ENCODE measurements at places on chromosomes 1 and 21. TPM values are rescaled to one million over a fixed set of nuclear protein-coding genes. Genes with fewer than 3 reads are reported as not detected.

GRCh38 chr1:28534671-28535070 is 18.2 kb upstream of the TRNAU1AP start:
- peaks cover 47% of the 10 kb centered on the region for H3K36me3 ChIP-seq
- no peak overlapping the region for H3K4me3 ChIP-seq
- no peak overlapping the region for H3K27ac ChIP-seq
- H3K27me3 ChIP-seq: no peaks in the 10 kb centered on the region

GRCh38 chr1:153292185-153292584 is 20.6 kb downstream of the PGLYRP3 start:
- no peak for DNase-seq
- no peak overlapping the region for H3K27ac ChIP-seq
- no peaks in the 10 kb centered on the region for H3K27me3 ChIP-seq
- no peaks in the 10 kb centered on the region for H3K36me3 ChIP-seq

Gene L1TD1
- polyA plus RNA-seq: not detected

DNA sequence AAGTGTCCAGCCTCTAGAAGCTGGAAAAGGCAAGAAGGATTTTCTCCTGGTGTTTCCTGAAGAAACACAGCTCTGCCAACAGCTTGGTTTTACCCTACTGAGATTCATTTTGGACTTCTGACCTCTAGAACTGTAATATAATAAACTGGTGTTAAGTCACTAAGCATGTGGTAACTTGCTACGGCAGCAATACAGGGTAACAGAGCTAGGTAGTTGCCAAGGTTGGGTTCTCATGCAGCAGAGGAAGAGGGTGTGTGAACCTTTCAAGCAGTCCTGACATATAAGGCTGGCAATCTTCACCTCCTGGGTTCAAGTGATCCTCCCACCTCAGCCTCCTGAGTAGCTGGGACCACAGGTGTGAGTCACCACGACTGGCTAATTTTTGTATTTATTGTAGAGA is 36.0 kb downstream of the GNG4 start:
- no peaks in the 10 kb centered on the region for H3K27me3 ChIP-seq
- no peak for DNase-seq

- no peaks in the 10 kb centered on the region for H3K36me3 ChIP-seq
- DNase-seq: peak; percentile 85
- H3K4me1 ChIP-seq: peaks cover 18% of the 10 kb centered on the region
- peak overlapping the region; percentile 54 for H3K27ac ChIP-seq
- no peak overlapping the region for H3K4me3 ChIP-seq
- H3K27me3 ChIP-seq: no peaks in the 10 kb centered on the region
Measured at GRCh38 chr21:14956807-14957206, 108.0 kb downstream of the NRIP1 start.

- no peak overlapping the region for H3K4me3 ChIP-seq
- H3K4me1 ChIP-seq: no peaks in the 10 kb centered on the region
- no peaks in the 10 kb centered on the region for H3K36me3 ChIP-seq
Measured at GRCh38 chr1:115717541-115717940, 51.0 kb downstream of the CASQ2 start.

DNA sequence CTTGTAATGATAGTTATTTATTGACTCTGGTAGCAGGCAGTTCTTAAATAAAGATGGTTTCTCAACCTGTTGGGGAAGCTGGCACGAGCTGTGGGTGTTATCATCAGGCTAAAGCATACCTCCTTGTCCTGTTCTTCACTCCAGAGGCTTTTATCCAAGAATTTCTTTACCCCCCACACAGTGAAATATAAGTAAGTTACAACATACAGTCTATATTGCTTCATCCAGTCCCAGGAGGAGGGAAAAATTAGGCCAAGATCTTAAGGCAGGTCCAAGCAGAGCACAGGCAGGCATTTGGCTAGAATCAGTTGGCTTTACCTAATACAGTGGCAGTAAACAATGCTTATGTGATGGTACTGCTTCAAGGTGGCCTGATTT is 6.3 kb downstream of the TMEM81 start:
- DNase-seq: no peak
- no peaks in the 10 kb centered on the region for H3K27me3 ChIP-seq
- H3K36me3 ChIP-seq: no peaks in the 10 kb centered on the region
- no peak overlapping the region for H3K4me3 ChIP-seq
- H3K27ac ChIP-seq: no peak overlapping the region

Gene MYBPH
- not detected for polyA plus RNA-seq

Gene SPATA1
- polyA plus RNA-seq: not detected

DNA sequence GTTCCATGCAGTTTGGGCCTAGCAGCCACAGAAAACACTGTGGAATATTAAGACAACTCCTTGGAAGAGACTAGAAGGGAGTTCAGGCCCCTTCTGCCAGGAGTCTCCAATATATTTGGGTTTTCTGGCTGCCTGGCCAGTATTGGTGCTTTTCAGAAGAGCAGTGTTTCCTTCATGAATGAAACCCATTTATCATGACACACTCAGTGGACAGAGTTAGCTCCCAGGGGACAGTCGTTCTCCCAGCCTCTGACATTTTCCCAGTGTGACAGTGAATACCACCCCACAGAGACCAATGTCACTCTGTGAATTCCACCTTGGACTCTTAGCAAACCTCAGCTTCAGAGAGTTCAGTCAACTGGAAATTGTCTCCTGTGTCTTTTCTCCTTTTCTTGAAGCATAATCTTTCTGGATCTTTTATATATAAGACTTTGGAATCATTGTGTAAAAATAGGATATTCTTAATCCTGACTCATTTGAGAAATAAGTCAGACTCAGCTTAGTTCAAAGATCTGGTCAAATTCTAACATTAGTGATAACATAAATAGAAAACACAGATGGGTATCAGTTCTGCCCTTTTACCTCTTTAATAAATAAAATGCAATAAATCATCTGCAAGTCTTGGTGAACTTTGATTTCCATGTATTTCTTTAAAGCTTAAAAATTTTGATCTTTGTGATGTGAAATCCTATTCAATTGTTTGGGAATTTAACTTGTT is 40.4 kb downstream of the GNG12 start:
- no peak overlapping the region for H3K4me3 ChIP-seq
- peak; percentile 37 for DNase-seq
- H3K36me3 ChIP-seq: no peaks in the 10 kb centered on the region
- no peaks in the 10 kb centered on the region for H3K27me3 ChIP-seq
- H3K27ac ChIP-seq: peak overlapping the region; percentile 97

Gene S100A12
- not detected for polyA plus RNA-seq

- H3K4me1 ChIP-seq: peaks cover 14% of the 10 kb centered on the region
- no peak overlapping the region for H3K4me3 ChIP-seq
- no peaks in the 10 kb centered on the region for H3K27me3 ChIP-seq
- H3K27ac ChIP-seq: no peak overlapping the region
Measured at GRCh38 chr1:35885961-35886558, 3.1 kb downstream of the AGO1 start.

- DNase-seq: no peak
- H3K27me3 ChIP-seq: peaks cover 48% of the 10 kb centered on the region
- H3K4me1 ChIP-seq: peaks cover 6% of the 10 kb centered on the region
- H3K36me3 ChIP-seq: no peaks in the 10 kb centered on the region
- H3K27ac ChIP-seq: no peak overlapping the region
- no peak overlapping the region for H3K4me3 ChIP-seq
Measured at GRCh38 chr1:156655151-156655903, 13.4 kb downstream of the BCAN start.

DNA sequence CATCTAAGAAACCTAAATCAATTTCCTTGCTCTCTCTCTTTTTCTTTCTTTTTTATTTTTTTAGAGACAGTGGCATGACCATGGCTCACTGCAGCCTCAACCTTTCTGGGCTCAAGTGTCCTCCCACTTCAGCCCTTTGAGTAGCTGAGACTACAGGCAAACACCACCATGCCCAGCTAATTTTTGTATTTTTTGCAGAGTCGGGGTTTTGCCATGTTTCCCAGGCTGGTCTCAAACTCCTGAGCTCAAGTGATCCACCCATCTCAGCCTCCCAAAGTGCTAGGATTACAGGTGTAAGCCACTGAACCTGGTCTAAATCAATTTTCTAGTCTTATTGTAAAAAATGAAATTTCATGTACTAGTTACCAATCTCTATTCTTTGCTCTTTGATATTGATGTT is 108.9 kb downstream of the LHX8 start:
- H3K36me3 ChIP-seq: no peaks in the 10 kb centered on the region
- no peaks in the 10 kb centered on the region for H3K27me3 ChIP-seq
- H3K4me1 ChIP-seq: no peaks in the 10 kb centered on the region
- no peak for DNase-seq

Data from IMR-90 (cell line).